Activated CD4-positive, alpha-beta T cell treated with anti-CD3 and anti-CD28 coated beads for 36 hours (primary cell): ENCODE measurements at places on chromosomes 2 and 18. TPM values are rescaled to one million over a fixed set of nuclear protein-coding genes. Genes with fewer than 3 reads are reported as not detected.
A peak's percentile ranks its signal among the peaks of the same experiment; 100 is the strongest.

DNA sequence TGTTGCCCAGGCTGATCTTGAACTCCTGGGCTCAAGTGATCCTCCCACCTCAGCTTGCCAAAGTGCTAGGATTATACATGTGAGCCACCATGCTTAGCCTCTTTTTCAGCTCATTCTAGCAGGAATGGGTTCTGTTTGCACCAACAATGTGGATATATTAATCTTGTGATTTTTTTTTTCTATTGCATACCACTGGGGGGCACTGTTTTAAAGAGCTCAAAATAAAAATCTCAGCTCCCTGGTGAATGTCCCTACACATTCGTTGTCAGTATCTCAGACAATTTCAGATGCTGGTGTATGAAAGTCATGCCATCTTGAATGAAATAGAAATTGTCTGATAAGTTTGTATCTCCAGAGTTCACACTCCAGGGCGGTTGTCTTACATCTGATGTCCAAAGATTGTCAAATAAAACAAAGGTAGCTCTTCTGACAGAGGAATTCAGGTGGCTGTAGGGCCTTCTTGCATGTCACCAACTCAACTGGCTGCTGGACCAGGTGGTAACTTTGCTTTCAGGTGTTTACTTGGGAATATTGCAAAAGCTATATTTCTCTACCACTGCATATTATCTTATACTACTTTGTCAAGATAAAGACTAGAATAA, 3.1 kb upstream of the MATN3 start:
- DNase-seq = no peak

- no peak for DNase-seq
Observed at GRCh38 chr2:46653539-46653938, 174.2 kb downstream of the TMEM247 start.

- peak; percentile 4 for DNase-seq
Observed at GRCh38 chr2:194383401-194383800, 1273.6 kb upstream of the SLC39A10 start.

- DNase-seq = no peak
Observed at GRCh38 chr2:233865838-233866237, 2.3 kb downstream of the MSL3B start.

DNA sequence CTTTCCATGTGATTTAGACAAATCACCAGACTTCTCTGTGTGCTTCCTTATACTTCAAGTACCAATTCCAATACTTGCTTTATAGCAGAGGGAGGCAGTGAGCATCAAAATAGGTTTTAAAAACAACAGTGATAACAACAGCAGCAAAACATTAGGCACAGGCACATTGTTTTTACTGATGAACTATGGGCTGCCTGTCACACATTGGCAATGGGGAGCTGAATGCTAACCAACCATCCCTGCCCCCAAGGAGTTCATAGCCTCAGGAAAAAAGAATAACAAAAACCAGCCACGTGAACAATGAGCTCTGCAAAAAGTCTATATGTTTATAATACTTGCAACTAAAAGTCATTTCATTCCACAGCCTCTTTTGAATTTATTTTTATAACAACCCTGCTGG, 287.9 kb upstream of the TRIB2 start:
- DNase-seq = no peak

- DNase-seq = peak; percentile 51
Observed at GRCh38 chr2:31933066-31933465, 77.7 kb downstream of the MEMO1 start.

DNA sequence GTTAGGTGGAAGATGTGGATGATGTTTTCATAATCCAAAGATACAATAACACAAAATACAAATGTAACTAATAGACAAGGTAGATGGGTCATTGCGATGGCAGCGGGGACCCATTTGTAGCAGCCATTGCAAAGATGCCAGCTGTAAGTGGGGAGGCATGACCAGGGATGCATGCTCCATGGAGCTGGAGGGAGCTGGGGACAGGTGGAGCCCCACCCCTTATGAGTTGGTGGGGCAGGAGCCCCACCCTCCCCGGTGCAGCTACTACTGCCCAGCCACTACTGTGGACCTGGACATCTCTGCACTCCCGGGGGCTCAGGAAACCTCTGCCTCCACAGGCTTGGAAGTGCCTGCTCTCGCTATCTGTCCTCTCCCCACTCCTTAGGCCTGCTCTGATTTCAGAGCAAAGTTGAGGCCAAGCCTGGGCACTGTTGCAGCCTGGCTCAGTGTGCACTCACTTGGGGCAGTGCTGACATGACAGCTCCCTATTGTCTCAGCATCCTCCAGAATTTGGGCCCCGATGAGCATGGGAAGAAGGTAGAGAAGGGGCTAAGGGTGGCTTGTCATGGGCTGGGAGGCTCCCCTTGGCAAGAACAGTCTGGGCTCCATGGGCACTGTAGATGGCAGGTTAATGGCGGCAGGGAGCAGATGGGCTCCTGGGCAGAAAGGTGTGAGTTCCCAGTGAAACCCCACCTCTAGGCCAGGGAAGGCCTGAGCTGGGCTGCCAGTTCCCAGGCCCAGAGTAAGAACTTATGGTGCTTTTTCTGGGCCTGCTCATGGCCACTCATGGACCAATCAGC, 81.1 kb downstream of the ZNF804A start:
- DNase-seq = no peak

DNA sequence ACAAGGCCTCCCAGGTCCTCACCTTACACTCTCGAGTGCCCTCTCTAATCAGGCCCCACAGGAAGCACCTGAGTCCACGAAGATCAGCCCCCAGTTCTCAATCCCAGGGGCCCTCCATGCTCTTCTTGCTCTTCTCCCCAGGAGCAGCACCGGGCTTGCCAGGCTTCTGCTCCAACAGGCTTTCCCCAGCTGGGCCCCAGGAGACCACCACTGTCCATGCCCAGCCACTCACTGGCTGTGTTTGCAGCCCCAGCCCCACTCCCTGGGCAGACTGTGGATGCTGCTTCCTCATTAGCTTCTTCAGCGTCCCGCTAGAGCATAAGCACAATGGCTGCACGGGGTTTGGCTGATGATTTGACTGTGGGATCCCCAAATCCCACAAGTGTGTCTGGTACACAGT, 781.9 kb downstream of the GALR1 start:
- DNase-seq = no peak

DNA sequence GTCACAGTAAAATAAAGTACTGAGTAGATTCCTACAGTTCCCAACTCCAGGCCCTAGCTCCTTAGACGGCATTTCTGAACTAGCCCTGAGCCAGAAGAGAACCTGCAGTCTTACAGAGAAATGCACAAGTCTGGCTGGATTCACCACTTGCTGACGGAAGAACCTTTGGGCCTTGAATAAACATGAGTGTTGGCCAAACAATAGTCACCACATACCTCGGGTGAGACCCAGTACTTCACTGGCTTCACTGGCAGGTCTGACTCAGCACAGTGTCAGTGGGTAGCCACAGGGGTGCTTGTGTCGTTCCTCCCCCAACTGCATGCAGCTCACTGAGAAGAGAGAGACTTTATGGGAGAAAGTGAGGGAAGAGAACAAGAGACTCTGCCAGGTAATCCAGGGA, 88.9 kb downstream of the TMEM185B start:
- no peak for DNase-seq

- no peak for DNase-seq
Observed at GRCh38 chr2:30454571-30454970, 7.5 kb downstream of the LCLAT1 start.

DNA sequence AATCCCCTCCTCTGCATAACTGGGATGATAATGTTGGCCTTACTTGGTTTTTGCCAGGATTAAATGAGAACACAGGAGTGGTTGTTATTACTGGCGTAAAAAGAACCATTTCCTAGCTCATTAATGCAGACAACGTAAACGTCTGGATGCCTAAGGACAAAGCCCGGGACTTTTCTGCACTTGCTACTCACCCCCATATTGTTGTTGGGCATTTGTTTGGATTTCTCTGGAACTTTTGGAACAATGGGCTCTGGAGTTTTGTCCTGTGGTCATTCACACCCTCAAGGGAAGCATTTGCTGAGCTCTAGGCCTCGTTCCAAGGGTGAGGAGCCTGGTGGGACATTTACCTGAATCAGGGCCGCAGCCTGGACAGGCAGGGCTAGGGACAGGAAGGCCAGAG, 76.0 kb downstream of the HS1BP3 start:
- DNase-seq = no peak

- no peak for DNase-seq
Observed at GRCh38 chr2:177914247-177914646, 158.3 kb downstream of the PDE11A start.

- DNase-seq = peak; percentile 54
Observed at GRCh38 chr18:62396381-62396780, 71.3 kb downstream of the TNFRSF11A start.

DNA sequence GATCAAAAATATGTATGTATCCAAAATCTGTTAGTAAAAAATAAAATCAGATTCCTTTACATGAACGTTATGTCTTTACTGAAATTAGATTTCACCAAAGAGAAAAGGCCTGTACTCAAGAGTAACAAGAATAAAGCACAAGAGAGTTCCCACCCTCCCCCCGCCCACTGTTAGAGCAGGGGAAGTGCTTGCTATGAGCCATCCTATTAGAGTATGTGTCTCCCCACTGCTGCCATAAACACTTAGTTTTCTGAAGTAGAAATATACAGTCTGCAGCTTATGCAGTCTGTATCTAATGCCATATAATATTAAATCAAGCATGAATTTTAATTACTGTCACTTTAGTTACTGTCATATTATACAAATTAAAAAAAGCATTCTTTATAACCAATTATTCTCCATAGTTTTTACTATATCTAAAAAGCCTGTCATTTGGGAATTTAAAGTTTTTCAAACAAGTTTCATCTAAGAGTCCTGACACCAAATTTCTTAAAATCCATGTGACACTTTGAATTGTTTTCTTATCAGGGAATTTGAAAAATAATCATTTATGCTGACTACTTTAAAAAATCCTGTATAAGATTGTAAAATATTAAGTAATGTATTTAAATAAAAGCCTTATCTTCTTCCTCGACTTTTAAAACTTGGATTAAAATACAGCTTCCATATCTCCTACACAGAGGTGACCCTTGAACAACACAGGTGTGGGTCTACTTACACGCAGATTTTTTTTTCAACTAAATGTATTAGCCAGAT, 51.8 kb upstream of the GPR75 start:
- no peak for DNase-seq

GRCh38 chr2:67836866-67837265, 225.9 kb downstream of the C1D start:
- no peak for DNase-seq

DNA sequence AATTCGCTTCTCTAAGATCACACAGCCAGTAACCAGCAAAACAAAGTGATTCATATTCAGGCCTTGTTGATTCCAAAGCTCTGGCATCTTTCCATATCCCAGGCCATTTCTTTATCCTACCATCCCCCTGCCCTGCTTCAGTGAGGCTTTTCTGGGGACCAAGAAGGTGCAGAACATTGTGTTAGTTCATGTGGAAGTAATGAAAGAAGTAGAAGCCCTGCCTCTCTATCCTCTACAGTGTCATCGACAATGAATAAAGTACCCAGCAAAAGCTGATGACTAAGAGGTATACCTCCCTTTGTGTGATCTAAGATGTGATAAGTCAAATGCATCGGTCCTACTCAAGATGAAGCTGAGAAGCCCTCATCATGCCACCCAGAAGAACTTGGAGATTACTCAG, 383.2 kb downstream of the BCL11A start:
- DNase-seq = no peak

- no peak for DNase-seq
Observed at GRCh38 chr2:36408198-36408703, 52.7 kb downstream of the CRIM1 start.

DNA sequence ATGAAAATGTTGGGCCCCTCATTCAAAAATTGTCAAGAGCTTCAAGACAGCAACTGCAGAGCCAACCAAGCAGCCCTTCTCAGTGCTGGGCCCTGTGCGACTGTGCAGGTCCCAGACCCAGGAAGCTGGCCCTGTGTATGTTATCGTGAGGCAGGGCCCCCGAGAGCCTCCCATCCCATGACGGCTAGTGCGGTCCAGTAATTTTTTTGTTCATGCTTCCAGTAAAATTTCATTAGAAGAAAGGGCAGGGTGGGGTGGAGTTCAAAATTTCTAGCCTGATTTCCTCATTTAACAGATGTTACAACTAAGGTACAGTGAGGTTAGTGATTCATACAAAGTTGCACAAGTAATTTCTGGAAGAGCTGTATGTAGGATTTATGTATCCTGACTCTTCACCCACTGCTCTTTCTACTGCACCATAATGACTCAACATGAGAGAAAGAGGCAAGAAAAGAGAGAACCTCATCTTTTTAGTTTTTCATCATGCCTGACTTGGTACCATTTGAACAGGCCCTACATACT, 105.5 kb downstream of the ZEB2 start:
- DNase-seq = peak; percentile 42

DNA sequence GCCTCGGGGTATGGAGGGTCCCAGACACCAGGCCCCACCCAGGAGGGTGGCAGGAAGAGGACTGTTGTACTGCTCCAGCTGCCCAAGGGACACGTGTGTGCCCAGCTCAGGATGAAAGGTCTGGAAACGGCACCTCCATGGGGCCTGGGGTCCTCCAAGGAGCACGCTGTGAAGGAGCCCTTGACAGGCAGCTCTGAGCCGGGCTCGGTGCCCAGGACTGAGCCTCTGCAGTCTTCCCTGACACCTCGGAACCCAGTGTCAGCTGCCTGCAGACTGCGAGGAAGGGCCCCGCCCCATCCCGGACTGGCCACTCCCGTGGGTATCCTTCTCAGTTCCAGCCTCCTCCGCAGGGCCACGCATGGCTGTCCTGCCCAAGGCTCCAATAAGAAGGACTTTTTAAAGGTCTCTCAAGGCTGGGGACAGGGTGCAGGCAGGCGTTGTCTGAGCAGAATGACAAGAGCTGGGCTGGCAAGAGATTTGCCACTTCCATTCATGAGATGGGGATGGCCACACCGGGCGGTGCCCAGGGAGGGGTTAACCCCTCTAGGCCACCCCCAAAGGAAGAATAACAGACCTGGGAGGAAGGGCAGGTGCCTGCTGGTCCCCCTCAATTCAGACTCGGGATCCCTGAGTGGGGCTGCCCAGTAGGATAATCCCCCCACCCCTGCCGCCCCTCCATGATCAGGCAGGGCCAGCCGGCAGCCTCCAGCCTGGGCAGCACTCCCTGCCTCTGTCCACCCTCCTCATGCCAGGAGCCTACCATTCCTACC, 8.9 kb downstream of the ECEL1 start:
- no peak for DNase-seq

DNA sequence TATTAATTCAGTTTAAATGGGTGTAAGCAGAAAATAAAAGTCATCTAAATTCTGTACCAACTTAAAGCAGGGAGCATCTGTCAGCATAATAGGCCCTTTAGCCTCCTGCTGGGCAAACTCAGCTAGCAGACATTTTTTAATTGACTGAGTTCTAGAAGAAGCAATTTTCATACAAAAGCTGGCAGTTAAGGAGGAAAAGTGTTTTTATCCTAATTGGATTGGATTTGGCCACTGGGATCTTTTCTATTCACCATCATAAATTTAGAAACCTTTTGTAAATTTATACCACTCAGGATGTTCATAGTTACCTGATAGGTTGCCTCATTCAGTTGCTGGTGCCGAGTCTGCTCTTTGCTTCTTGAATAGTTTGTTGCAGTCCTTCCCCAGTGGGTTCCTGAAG, 262.7 kb upstream of the FSIP2 start:
- DNase-seq = no peak

GRCh38 chr18:44893045-44893706, 212.5 kb downstream of the SETBP1 start:
- no peak for DNase-seq

Gene INPP5D
- total RNA-seq = 40.5 TPM

Gene LRATD1
- not detected for total RNA-seq

Gene GALNT13
- total RNA-seq = not detected

Gene LYG2
- total RNA-seq = not detected

Gene IL1R1
- 20.8 TPM for total RNA-seq

Gene ELOA2
- total RNA-seq = not detected

Gene ERICH2
- total RNA-seq = not detected

Gene OLA1
- 157 TPM for total RNA-seq

Gene C2orf42
- 22.6 TPM for total RNA-seq

Gene PDCD1
- 37.2 TPM for total RNA-seq

Gene GALNT3
- 5.5 TPM for total RNA-seq

Gene CHST9
- not detected for total RNA-seq
